ENCODE measurements at places on chromosomes 3 and 15.

GRCh38 chr3:119636891-119637611, 23.3 kb downstream of the POPDC2 start:
- DNase-seq, result no peak

DNA sequence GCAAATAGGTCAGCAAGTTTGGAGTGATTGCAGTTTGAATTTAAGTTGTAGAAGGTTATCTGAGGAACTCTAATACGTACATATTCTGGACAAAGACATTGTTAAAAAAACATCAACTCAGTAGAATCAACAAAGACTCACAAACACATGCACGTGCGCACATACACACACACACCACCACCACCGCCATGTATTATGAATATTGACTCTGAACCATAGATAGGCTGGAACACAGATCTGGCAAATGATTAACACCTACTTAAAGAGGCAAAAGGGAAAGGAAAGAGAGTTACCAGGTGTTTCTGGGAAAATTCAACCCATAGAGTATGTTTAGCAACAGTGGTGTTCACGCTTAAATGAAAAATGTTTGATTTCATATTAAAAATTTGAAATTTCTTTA, 334.2 kb upstream of the ALCAM start:
- no peak for DNase-seq

DNA sequence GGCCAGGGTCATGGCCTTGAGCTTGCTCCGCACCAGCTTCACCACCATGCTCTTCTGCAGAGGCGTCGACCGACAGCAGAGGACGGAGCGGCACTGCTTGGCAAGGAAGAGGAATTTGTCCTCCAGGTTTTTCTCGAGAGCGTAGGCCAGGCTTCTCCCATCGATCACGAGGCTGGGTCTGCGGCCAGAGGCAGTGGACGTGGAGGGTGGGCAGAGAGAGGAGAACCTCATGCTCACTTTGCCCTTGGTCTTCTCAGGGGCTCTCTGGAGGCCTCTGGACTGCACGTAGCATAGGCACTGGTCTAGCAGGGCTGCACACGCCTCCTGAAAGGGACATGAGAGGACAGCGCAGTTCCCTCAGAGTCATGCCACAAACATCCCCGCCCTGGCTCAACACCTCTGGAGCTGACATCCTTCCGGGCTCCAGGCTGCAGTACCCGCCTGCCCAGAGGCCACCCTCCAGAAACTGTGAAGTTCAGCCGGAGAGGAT, 168.3 kb downstream of the ATP10A start:
- DNase-seq, result no peak

DNA sequence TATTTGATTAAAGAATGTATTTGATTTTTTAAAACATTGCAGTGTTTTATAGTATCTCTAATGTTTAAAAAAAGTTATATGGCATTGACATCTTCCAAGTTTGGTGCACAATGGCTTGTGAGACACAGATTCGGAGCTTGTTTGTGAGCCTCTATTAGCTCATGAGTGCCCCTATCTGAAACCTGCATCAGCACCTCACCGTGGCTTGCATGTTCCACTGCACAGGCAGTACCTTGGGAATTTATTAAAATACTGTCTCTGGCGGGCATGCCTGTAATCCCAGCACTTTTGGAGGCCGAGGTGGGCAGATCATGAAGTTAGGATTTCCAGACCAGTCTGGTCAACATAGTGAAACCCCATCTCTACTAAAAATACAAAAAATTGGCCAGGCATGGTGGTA, 6.8 kb upstream of the RTP2 start:
- DNase-seq, result no peak

DNA sequence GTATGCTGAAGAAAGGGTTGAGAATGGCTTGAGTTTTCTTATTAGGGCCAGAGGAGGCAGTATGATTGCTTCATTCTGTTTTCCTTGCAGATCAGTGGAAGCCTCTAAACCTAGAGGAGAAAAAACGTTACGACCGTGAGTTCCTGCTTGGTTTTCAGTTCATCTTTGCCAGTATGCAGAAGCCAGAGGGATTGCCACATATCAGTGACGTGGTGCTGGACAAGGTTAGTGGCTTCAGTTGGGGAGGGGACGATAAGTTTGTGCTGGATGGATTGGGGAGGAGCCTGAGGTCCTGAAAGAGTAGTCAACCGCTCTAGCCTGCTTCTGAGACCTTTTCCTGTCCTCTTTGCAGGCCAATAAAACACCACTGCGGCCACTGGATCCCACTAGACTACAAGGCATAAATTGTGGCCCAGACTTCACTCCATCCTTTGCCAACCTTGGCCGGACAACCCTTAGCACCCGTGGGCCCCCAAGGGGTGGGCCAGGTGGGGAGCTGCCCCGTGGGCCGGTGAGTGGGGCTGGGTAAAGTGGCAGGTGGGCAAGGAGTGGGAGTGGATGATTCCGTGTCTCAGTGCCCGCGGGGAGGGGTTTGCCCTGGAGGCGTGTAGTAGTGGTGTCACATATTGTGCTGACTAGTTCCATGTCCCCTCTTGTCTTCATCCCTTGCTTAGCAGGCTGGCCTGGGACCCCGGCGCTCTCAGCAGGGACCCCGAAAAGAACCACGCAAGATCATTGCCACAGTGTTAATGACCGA, 8.5 kb downstream of the EIF4G1 start:
- DNase-seq, result no peak

Measured in NCI-H2107 (cell line).